ENCODE measurements at places on chromosomes 2 and 18. TPM values are rescaled to one million over a fixed set of nuclear protein-coding genes. Genes with fewer than 3 reads are reported as not detected.

OR6B2 gene
- not detected for polyA plus RNA-seq

- no peak for DNase-seq
Measured at GRCh38 chr2:167748536-167748935, 498.9 kb downstream of the STK39 start.

DNA sequence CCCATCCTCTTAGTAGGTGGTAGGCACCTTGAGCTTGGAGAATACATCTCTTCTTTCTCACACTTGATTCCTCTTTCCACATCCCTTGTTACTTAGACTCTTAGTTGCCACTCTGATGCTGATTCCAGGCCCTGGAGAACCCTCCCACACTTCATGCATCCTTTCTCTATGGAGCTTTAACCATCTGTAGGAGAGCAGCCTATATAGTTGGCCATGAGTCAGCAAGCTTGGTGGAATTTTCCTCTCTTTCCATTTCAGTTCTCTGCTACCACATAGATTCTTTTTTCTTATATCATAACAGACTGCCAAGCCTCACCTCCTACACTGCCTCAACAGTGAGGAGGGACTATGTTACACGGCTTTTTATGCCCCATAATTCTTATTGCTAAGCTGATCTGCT, 851.6 kb upstream of the CDH2 start:
- no peak for DNase-seq

DNA sequence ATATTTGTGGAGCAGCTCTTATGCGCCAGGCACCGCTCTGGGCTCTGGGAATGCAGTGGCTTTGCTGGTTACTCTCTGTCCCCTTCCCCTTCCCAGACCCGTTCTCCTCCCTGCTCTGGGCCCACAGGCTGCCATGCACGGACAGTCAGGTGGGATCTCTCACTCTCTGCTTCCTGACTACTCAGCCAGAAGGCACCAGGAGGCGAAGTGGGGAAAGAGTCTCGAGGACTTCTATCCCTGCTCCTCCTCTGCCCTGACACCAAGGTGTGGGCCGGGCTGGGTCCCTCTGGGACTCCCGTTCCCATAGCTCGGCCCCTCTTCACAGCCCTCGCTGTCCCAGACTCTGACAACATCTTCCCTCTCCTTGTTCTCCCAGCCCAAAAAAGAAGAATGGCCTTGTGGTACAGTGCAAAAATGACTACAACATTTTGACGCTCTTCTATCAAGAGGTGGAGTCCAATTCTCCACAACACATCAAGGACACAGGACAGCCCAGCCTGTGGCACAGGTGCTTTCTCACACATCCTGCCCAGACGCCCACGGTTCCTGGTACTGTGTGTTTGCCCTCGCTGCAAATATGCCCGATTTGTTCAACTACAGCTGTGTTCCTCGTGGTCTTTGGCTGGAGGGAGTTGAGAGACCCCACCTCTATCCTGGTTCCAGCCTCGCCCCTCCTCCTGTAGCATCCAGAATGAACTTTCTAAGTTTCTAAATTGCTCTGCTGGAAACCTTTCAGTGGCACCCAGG, 14.0 kb upstream of the DUSP2 start:
- no peak for DNase-seq

DNA sequence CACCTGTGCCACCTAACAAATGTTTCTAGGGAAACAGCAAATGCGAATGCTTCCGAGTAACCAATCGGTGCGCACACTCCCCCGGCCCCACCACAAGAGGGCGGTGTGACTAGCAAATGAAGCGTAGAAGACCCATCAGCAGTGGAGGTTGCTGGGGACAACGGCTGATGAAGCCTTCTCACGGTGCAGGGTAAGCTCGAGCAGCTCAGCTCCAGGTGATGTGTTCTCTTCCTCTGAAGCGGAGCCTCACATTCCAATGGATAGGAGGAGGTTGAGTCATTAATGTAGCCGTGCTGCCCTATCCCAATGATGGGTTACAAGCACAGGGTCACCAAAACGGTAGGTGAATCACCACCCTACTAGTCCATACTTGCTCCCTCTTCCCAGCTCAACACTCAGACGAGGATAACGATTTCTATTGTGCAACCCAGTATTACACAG, 127.6 kb upstream of the TWIST2 start:
- no peak for DNase-seq

- DNase-seq, result no peak
Measured at GRCh38 chr18:60452421-60452820, 79.8 kb upstream of the MC4R start.

DNA sequence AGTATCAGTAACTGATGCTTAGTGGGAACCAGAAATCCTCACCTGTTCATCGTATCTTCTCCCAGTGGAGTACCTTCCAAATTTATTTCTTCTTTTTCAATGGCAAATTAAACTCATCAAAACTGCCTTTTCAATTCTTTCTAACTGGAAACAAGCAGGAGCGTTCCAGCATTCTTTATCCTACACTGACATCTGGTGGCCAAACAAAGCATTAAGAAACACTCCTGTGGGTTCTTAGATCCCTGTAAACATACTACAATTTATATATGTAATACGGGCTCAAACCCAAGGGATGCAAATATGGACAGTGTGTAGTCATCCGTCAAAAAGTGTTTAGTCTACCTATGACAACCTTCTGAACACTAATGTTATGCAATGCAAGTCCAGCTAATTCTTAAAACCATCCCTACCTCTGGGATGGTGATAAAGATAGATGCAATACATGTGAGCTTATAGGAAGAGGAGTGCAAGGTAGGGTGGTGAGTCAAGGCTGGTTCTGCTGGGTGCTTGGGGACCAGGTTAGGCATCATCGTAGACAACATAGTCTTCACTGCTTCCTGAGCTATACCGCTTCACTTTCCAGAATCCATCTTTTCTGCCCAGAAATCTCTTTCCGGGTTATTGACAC, 375.0 kb downstream of the CTNNA2 start:
- peak; percentile 45 for DNase-seq

DNA sequence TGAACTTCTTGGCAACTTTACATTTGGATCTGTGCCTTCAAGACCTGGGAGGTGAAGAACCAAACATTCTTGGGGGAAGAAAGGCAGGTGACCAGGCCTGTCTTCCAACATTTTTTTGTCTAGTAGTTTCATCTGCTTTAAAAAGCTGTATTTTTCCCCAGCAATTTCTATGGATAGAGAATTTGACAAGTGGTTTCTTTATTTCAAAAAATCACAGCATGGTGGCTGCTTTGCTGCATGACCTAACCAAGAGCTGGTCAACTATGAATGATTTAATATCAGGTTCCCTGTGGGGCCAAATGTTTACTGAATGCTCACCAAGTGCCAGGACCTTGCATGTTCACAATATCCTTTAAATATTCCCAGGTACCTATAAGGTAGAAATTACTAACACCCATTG, 19.1 kb downstream of the LRP2 start:
- DNase-seq, result no peak

GIGYF2 gene
- 41.3 TPM for polyA plus RNA-seq

DNA sequence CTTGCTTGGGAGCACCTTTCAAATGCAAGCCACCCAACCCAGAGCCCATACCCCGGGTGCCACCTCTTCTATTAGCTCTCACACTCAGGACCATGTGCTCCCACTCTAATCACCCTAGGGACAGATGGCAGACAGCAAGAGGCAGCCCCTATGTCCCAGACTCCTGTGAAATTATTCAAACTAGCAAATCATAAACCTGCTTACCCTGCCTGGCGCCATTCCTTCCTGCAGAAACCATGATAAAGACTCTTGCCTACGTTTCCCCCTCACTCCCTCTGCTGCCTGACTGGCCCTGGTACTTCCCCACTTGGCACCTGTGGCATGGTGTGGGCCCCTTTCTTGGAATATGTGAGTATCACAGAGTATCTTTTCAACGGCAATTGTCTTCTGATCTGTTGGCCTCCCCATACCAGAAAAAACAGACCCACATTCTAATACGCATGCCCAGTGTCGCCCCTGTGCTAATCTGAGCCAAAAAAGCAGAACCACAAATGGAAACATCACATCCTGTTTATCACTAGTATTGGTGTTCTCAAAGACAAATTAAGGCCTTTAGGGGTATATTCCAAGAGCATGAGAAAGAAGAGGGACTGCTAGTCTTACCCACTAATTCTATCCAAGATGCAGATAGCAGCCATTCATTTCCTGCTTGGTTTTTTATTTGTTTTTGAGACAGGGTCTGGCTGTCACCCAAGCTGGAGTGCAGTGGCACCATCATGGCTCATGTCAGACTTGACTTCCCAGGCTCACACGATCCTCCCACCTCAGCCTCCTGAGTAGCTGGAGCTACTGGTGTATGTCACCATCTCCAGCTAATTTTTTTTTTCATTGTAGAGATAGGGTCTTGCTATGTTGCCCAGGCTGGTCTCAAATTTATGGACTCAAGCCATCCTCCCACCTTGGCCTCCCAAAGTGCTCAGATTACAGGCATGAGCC, 44.1 kb upstream of the TTC39C start:
- no peak for DNase-seq

DNA sequence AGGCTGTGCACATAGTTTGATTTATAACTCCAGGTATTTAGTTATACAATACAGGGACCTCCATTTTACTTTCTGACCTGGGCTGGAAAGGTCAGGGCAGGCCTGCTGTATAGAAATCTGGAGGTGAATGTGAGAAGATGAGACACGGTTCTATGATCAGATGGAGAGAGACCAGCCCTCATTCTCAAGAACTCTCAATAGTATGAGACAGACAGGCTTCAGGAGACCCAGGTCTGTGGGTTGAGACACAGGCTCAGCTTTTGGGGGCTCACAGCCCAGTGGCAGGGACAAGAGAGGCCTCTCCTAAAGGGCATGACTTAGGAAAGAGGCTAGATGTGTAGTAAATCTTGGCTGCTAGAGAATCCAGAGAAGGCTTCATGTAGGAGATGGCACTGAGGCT, 719 bp upstream of the ATP6V1B1 start:
- no peak for DNase-seq

DNA sequence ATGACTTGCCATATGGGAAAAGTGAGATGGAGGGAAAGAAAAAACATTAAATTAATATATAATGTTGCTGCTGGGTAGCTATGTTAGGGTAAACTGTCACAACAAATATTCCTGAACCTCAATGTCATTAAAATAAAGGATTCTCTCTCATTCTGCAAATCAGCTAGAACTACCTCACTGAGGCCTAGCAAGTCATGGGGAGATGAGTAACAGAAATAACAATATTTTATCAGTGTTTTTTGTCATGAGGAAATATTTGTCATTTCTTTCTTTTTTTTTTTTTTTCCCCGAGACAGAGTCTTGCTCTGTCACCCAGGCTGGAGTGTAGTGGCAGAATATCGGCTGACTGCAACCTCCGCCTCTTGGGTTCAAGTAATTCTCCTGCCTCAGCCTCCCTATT, 1282.3 kb upstream of the NRXN1 start:
- no peak for DNase-seq

DNA sequence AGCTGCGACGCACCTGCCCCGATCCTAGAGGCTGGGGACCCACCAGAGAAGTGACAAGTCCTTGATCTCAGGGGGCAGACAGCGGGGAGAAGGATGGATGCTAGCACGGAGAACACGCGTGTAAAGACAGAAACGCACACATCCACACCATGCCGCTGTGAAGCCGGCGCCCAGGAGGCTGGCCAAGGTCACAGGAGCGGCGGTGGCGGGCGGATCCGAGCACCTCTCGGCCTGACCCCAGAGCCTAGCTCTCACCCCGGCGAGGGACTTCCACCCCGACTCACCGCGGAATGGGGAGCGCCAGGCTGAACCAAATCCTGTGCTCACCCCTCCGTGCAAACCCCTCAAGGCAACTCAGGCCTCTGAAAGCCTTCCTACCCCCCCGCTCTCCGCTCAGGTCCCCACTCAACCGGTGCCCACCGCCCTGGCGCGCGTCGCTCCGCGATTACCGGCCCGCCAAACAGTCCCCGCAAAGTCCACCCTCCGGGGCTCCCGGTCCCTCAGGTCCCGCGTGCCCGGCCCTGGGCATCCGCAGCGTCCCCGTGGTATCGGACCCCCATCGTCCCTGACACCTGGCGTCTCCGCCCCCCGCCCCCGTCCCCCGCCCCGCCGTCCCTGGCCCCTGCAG, 460 bp upstream of the LRRFIP1 start:
- DNase-seq, result no peak

- DNase-seq, result no peak
Measured at GRCh38 chr2:241235859-241236593, 47.5 kb downstream of the ANO7 start.

GRCh38 chr18:3067165-3067661, 54.3 kb upstream of the LPIN2 start:
- DNase-seq, result no peak

DNA sequence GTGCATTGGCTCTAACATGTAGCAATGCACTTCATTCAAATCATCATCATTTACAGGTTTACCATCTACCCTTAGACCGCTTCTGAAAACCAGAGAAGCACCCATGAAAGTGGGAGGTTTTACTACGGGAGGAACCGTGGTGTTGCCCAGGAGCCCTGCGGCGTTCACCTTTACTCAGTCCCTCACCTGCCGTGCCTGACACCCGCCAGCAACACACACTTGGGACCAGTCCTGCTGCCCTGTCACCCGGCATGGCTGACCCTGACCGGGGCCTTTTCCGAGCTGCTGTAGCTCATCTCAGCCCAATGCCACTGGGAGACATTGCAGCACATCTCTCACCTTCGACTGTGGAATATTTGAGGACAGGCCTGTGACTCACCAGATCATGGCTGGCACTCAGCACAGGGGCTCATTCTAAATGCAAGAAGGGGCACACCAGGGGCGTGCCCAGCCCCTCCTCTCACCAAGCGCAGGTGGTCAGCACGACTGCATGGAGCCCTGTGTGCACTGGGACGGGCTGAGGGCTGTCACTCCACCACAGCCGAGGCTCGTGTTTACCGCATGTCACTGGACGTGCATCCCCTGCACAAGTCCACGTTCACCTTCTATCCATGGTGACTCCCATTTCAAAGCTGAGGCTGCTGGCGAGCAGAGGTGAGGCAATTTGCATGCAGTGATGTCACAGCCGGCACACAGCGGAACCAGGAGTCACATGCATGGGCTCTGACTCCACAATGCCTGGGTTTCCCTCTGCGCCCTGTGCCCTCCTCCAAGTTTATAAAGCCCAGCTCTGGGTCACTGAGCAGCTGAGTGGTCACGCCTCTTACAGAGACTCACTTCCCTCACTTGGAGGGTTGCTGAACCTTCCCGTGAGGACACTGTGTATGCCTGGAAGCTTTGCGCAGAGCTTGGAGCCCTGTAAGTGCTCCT, 76.7 kb upstream of the SNTG2 start:
- DNase-seq, result no peak

CHRNG gene
- 167 TPM for polyA plus RNA-seq

GRCh38 chr2:64008434-64009009, 10.7 kb downstream of the VPS54 start:
- DNase-seq, result no peak

All from hindlimb muscle (tissue), 1 donor.